Hematopoietic multipotent progenitor cell treated with erythropoietin and hydrocortisone succinate and interleukin-3 and kit ligand, for 6 days (in vitro differentiated cells): ENCODE measurements at places on chromosomes 11 and 22.

- peak; percentile 97 for DNase-seq
Measured at GRCh38 chr22:20979243-20979809, 2.8 kb upstream of the LZTR1 start.

DNA sequence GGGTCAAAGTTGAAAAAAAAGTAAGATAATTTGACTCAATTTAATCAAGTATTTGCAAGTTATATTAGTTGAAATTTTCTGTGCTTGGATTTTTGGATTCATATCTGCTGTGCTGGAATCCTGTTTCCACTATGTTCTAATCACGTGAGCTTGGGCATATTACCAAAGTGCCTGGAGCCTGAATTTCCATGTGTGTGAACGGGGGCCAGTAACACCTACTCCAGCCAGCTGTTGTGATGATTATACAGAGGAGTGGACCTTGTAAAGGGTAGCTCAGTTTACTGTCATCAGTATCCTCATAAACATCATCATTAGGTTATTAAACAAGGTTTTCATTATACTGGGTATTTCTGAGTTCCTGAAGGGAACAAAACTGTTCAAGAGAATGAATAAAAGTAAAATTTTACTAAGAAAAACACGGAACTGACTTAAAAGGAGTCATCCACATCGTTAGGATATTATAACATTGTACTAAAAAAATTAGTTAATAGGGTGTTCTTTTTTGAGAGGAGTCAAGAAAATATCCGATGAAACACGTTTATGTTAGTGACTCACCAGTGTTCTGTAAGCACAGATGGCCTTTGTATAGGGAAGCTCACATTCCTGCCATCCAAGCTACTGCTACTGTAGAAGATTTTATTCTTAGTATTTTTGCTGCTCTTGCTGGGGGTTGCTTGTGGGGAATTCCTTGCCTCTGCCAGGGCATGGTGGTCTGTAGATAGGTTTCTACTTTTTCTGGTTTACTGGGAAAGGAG is 144.1 kb downstream of the ARHGAP42 start:
- no peak for DNase-seq

GRCh38 chr22:47619631-47620030 is 857.2 kb downstream of the TBC1D22A start:
- DNase-seq = no peak

- DNase-seq = no peak
Measured at GRCh38 chr22:37560608-37561211, 430 bp downstream of the CDC42EP1 start.

GRCh38 chr11:43758927-43759326 is 78.4 kb downstream of the HSD17B12 start:
- DNase-seq = no peak

DNA sequence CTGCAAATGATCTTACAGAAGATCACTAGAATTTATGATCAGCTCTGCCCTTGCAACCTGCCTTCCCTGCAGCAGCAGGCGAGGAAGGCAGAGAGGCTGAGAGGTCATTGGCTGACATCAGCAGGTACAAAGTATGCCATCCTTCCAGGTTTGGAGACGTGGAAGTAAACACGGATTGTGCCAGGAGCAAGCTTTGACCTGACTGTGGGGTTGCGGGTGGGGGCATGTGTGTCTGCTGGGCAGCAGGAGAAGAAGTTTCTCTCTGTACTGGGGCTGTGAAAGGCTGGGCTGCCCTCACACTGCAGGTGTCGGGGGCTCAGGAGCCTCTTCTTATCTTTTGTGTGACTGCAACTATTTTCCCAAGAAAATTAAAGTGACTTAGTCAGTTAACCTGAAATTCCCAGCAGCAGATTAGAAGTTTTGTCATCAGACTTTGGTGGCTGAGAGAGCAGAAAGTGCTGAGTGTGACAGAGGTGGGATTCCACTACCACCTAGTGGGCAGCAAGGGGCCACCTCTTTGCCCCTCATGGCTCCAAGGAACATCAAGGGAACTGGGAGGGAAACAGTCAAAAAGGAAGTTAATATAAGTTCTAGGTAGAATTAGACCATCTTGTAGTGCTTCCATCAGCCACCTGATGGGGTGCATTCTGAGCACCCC is 565.9 kb downstream of the ETS1 start:
- DNase-seq = no peak

GRCh38 chr11:62295504-62295903 is 3.4 kb downstream of the SCGB1D4 start:
- peak; percentile 36 for DNase-seq

DNA sequence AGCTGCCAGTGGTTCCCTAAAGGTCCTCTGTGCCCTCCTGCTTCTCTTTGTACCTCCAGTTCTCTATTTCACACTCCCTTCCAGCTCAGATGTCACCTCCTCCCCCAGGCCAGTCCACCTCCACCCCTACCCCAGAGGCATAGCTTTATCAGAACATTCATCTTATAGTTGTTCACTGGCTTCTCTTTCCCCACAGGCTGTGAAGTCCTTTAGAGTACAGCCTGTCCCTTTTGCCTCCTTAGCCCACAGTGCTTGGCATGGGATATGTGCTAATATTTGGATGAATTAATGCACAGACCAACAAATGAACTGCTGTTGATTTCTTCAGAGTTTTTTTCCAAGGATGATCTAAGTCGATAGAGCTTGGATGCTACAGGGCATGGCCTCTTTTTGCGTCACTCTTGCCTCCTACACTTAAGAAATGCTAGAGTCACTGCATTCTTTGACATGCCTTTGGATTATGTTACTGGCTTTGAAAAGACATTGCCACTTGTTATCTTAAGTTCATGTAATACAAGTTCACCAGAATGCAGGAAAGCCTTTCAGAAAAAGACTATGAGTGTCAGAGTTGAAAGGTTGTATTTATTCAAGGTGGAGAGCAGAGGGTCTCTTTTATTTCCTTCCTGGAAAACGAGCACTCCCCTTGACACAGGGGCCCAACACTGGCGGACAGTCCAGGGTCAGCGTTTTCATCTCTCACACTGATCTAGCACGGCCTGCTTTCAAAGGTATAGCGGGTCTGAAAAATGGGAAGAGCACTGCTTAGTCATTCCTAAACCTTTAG is 75.7 kb downstream of the PISD start:
- peak; percentile 52 for DNase-seq

GRCh38 chr11:60872124-60872960 is 5.0 kb downstream of the ZP1 start:
- no peak for DNase-seq

DNA sequence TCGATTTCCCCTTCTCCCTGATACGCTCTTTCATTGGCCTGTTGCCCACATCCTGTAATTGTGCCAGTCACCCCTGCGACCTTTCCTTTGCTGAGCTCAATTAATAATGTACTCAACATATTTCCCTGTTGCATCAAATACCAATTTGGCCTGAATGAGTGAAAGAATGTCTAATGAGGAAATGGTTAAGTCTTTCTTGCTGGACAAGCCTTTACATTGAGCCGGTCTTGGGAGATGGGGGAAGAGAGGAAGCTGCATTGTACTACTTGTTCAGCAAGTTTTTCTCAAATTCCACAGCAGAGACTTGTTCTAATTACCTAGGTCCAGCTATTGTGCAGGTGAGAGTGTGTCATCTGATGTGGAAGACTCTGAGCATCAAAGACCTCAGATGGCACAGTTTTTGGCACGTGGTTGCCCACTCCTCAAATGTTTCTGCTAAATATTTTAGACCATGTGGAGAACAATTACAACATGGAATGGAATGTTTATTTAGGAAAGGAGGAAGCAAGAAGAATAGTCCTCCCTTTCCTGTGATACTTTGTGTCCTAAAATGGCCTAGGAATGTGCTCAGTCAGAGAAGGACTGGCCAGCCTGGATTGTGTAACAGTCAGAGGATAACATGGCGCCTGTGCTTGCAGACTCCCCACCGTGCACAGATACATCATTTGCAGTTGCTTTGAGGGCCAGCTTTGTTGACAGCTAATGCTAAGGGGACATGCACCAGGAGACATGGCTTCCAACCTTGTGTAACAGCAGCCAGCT is 129.5 kb upstream of the E2F8 start:
- DNase-seq = no peak

GRCh38 chr11:70031631-70032469 is 46.3 kb upstream of the ANO1 start:
- no peak for DNase-seq

GRCh38 chr11:44527476-44527875 is 38.0 kb upstream of the CD82 start:
- DNase-seq = no peak

DNA sequence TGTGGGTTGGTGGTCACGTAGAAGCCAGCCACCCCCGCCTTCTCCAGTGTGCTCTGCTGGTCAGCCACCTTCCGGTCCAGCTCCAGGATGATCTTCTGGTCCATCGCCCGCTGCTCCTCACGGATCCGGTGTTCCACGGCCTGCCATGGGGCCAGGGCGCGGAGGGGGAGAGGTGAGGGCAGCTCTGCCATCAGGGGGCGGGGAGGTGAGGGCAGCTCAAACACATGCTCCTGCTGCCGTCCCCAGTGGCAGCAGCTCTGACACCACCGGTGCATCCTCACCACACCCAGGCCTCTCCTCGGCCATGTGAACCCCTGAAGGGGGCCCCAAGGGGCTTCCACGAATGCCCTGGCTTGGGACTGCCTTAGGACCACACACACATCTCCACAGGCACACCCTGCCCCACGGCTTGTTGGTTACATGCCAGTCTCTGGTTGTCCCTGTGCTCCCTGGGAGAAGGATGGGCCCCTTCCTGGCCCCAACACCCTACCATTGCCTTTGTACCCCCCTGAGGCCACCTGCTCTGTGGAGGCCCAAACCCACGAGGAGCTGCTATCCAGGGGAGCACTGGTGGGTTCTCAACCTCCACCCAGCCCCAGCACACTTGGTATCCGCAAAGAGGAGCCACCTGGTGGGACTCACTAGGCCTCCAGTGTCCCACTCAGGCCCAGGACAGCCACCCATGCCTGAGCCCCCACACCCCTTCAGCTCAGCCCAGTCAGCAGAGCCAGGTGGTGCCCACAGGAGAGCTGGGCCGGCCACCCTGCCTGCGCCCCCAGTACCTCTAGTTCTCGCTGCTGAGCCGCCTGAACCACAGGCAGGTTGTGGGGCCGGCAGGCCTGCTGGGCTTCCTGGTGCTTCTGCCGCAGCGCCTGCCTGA is 4.3 kb downstream of the DGCR6L start:
- no peak for DNase-seq

DNA sequence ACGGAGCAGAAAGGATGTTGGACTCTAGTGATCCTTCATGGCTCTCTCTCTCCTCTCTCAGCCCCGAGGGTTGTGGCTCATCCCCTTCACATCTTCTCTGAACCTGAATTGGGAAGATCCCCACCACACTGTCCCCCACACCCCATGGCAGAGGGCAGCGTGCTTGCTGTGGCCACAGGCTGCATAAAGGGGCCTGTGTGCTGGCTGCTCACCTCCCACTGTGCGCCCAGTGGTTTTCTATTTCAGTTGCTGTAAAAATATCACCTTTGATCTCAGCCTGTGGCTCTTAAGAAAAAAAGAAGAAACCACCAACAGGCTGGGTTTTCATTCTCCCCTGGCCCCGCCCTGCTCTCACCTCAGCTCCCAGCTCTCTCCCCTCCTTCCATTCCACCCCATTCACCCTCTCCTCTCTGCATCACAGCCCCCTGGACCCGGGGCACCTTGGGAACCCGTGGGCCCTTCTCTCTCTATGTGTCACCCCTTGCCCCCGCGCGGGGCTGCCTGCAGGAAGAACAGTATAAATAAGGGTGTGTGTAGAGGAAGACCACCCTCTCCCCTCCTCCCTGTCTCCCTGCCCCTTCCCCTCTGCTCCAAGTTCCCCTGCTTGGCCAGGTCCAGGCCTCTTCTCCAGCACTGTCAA is 25.8 kb upstream of the WNT11 start:
- DNase-seq = no peak

DNA sequence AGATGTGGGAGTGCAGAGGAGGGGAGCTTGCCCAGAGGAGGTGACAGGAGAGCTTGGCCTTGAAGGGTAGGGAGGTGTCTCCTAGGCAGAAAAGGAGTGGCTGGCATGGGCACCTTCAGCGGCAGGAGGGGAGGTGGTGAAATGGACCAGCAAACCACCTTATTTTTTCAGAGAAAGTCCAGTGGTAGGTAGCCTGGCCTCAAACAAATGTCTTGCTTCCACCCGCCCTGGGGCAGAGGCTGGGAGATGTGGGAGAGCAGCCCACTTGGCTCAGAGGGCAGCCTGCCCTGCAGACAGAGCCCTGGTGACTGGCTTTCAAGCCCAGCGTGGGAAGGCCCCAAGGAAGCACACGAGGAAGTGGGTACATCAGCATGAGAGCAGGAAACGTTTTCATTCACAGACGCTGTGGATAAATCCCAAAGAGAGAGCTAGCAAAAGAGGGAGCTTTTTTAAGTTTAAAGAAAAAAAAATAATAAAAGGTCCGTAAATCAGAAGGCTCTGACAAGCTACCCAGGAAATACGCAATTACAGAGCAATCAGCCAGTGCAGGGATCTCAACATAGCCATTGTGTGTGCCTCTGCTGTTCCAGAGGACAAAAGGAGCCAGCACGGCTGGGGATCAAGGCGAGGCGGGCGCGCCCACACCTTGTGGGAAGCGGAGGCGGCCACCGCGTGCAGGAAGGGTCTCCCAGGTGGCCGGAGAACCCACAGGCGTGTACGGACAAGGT is 238.7 kb upstream of the PLET1 start:
- DNase-seq = no peak

- DNase-seq = no peak
Measured at GRCh38 chr11:2882396-2883110, 3.0 kb downstream of the CDKN1C start.

DNA sequence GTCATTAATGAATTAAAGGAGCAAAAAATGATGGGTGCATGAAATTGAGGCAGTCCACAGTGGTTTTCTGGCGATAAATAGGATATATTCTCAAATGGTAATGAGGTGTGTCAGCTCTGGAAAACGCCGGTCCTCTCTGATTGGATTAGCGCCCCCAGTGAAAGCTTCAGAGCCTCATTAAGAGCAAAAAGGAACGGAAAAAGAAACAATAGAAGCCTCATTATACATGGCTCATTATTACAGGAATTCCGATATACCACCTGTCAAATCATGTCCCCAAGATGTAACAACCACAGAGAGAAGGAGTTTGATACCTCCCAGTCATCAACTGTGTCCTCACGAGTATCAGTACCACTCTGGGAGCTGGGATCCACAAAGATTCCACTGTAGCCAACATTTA is 175.7 kb upstream of the PITPNB start:
- no peak for DNase-seq

GRCh38 chr11:76987203-76987602 is 47.0 kb upstream of the B3GNT6 start:
- DNase-seq = peak; percentile 22
